Osteocyte (in vitro differentiated cells): ENCODE measurements at places on chromosomes 11 and 22.

DNA sequence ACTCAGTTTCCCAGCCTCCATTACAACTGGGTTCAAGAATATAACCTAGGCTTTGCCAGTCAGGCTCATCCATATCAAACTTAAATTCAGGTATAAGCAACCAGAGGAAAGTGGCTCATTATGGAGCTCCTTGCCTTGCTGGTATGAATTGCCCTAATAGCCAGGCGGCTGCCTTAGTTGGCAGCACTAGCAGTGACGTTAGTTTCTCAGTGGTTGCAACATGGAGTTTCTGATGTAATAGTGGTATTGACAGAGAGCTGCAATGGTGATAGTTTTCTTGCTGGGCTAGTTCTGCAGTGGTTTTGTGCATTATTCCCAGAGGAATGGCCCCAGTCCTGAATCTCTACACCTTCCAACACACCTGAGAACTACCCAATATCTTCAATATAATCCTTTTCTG is 3.8 kb upstream of the TMEM123 start:
- H3K27me3 ChIP-seq = no peaks in the 10 kb centered on the region
- no peak overlapping the region for H3K4me3 ChIP-seq
- no peak overlapping the region for H3K27ac ChIP-seq
- H3K36me3 ChIP-seq = no peaks in the 10 kb centered on the region
- peaks cover 42% of the 10 kb centered on the region for H3K4me1 ChIP-seq

DNA sequence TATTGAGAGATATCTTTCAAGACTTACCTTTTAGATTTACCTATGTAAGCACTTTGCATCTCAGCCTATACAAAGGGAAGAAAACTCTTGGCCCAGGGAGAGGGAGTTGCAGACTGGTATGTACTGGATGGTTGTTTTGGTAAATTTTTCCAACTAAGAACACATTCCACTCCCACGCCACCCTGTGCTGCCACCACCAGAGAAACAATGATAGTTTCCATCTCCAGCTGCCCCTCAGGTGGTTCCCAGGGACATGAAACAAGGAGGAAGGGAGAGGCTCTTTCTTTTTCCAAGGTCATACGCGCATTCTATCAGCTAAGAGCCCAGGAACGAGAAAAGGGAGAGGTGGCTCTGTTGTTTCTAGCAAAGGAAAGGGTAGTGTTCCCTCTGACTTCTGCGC is 34.4 kb downstream of the CCDC34 start:
- no peaks in the 10 kb centered on the region for H3K27me3 ChIP-seq
- no peaks in the 10 kb centered on the region for H3K36me3 ChIP-seq
- H3K4me1 ChIP-seq = peaks cover 35% of the 10 kb centered on the region
- H3K27ac ChIP-seq = peak overlapping the region; percentile 87

GRCh38 chr22:35258191-35258988 is 1.1 kb downstream of the HMGXB4 start:
- peak overlapping the region; percentile 87 for H3K4me3 ChIP-seq
- peaks cover 20% of the 10 kb centered on the region for H3K4me1 ChIP-seq
- H3K36me3 ChIP-seq = peaks cover 3% of the 10 kb centered on the region
- DNase-seq = no peak
- peak overlapping the region; percentile 90 for H3K27ac ChIP-seq
- H3K27me3 ChIP-seq = no peaks in the 10 kb centered on the region

- peaks cover 9% of the 10 kb centered on the region for H3K27me3 ChIP-seq
- peak overlapping the region; percentile 18 for H3K4me3 ChIP-seq
- H3K36me3 ChIP-seq = no peaks in the 10 kb centered on the region
- no peak overlapping the region for H3K27ac ChIP-seq
- DNase-seq = no peak
- peaks cover 16% of the 10 kb centered on the region for H3K4me1 ChIP-seq
These were observed 1.7 kb upstream of the RCOR2 start for GRCh38 chr11:63918507-63919191.

GRCh38 chr11:35536470-35536869 is 11.1 kb upstream of the PAMR1 start:
- H3K4me3 ChIP-seq = no peak overlapping the region
- no peaks in the 10 kb centered on the region for H3K36me3 ChIP-seq
- H3K27ac ChIP-seq = no peak overlapping the region
- H3K27me3 ChIP-seq = no peaks in the 10 kb centered on the region
- H3K4me1 ChIP-seq = peaks cover 23% of the 10 kb centered on the region
- no peak for DNase-seq

- H3K4me3 ChIP-seq = no peak overlapping the region
- DNase-seq = no peak
- peaks cover 15% of the 10 kb centered on the region for H3K27me3 ChIP-seq
- H3K4me1 ChIP-seq = no peaks in the 10 kb centered on the region
- no peak overlapping the region for H3K27ac ChIP-seq
These were observed 69.9 kb upstream of the RTL6 start for GRCh38 chr22:44567846-44568493.

- H3K27ac ChIP-seq = no peak overlapping the region
- no peaks in the 10 kb centered on the region for H3K36me3 ChIP-seq
- H3K4me1 ChIP-seq = peaks cover 29% of the 10 kb centered on the region
- H3K4me3 ChIP-seq = no peak overlapping the region
- H3K27me3 ChIP-seq = peaks cover 8% of the 10 kb centered on the region
These were observed 64.7 kb downstream of the TSPAN18 start for GRCh38 chr11:44791316-44791925.

DNA sequence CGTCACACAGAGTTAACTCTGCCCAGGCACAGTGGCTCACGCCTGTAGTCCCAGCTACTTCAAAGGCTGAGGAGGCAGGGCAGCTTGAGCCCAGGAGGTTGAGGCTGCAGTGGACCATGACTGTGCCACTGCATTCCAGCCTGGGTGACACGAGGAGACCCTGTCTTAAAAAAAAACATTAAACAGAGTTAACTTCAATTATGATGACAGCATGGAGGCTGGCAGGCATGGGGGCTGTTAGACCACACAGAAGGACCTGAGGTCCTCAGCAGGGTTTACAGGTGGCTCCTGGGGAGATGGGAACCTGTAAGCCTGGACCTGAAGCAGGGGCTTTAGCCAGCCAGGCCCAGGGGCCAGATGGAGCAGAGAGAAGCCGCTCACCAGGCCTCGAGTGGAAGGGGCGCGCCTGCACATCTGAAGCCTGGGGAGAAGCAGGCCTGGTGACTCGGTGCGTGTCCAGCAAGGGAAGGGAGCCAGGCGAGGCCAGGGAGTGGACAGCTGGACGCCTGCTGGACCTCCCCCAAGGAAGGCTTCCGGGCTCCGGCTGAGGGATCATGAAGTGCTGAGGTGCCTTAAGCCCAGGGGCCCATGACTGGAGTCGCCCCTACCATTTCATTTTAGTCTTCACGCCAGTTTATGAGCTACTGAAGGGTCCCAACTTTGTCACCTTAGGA is 25.3 kb downstream of the RPUSD4 start:
- no peaks in the 10 kb centered on the region for H3K27me3 ChIP-seq
- H3K27ac ChIP-seq = no peak overlapping the region
- peaks cover 4% of the 10 kb centered on the region for H3K36me3 ChIP-seq
- no peak for DNase-seq
- H3K4me1 ChIP-seq = no peaks in the 10 kb centered on the region

DNA sequence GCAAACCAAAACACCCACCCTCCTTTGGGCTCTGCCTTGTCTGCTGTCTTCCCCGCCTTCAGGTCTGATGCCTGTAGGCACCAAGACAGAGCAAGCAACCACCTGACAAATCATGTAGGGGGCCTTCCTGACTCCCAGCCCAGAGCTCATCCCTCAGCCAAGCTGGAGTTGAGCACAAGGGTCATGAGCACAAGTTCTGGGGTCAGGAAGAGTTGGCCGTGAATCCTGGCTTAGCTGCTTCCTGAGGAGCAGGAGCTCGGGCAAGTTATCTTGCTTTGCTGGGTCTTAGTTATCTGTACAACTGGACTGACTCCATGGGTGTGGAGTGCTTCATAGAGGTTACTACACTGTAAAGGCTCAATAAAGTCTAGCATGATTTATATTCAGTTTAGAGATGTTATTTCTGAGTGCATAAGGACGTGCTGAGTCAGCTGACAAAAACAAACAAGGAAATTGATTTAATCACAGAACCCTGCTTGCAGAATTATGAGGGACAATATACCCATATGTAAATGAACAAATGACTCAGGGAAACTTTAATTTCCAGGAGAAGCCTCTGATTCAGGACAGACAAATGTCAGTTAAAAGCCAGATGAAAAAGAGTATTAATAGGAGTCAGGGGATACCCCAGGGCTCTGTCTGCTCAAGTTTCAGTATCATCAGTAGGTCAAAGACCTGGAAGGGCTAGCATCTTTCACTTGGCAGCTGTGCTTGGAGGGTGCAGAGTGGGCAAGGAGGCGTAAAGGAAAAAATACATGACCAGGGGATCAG is 15.0 kb upstream of the APOA1 start:
- no peaks in the 10 kb centered on the region for H3K27me3 ChIP-seq
- peaks cover 27% of the 10 kb centered on the region for H3K36me3 ChIP-seq
- H3K27ac ChIP-seq = no peak overlapping the region
- H3K4me1 ChIP-seq = peaks cover 11% of the 10 kb centered on the region
- H3K4me3 ChIP-seq = no peak overlapping the region

- no peaks in the 10 kb centered on the region for H3K27me3 ChIP-seq
- DNase-seq = no peak
- H3K4me3 ChIP-seq = no peak overlapping the region
- peaks cover 43% of the 10 kb centered on the region for H3K4me1 ChIP-seq
These were observed 42.1 kb downstream of the KDM2A start for GRCh38 chr11:67160872-67161783.

- DNase-seq = no peak
- H3K4me1 ChIP-seq = peaks cover 18% of the 10 kb centered on the region
- H3K27ac ChIP-seq = no peak overlapping the region
- no peaks in the 10 kb centered on the region for H3K27me3 ChIP-seq
- H3K4me3 ChIP-seq = no peak overlapping the region
These were observed 1053.8 kb upstream of the CNTN5 start for GRCh38 chr11:97966901-97967300.

- no peak for DNase-seq
- H3K27ac ChIP-seq = peak overlapping the region; percentile 24
- H3K4me1 ChIP-seq = peaks cover 37% of the 10 kb centered on the region
- H3K27me3 ChIP-seq = no peaks in the 10 kb centered on the region
- no peak overlapping the region for H3K4me3 ChIP-seq
- peaks cover 11% of the 10 kb centered on the region for H3K36me3 ChIP-seq
These were observed 192.6 kb upstream of the PITPNB start for GRCh38 chr22:28111501-28112189.

GRCh38 chr11:75902631-75903030 is 87.6 kb downstream of the UVRAG start:
- DNase-seq = no peak
- H3K27ac ChIP-seq = no peak overlapping the region
- H3K4me3 ChIP-seq = no peak overlapping the region
- H3K27me3 ChIP-seq = no peaks in the 10 kb centered on the region
- peaks cover 28% of the 10 kb centered on the region for H3K4me1 ChIP-seq
- H3K36me3 ChIP-seq = no peaks in the 10 kb centered on the region

DNA sequence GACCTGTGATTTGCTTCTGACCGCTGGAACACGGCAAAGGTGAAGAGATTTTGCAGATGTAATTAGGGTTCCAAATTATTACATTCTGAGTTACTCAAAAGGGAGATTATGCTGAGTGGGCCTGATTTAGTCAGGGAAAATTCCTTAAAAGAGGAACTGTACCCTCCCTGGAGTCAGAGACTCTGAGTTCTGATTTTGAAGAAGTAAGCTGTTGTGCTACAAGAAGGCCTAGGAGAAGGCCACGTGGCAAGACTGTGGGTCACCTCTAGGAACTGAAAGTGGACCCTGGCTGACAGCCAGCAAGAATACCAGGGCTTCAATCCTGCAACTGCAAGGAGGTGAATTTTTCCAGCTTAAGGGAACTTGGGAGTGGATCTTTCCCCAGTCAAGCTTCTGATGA is 45.3 kb downstream of the CHRDL2 start:
- H3K27me3 ChIP-seq = no peaks in the 10 kb centered on the region
- no peak overlapping the region for H3K4me3 ChIP-seq
- no peak for DNase-seq
- no peaks in the 10 kb centered on the region for H3K36me3 ChIP-seq

- H3K27me3 ChIP-seq = no peaks in the 10 kb centered on the region
- no peak overlapping the region for H3K27ac ChIP-seq
- H3K4me1 ChIP-seq = no peaks in the 10 kb centered on the region
These were observed 57.1 kb downstream of the PARVB start for GRCh38 chr22:44080936-44081861.

- no peaks in the 10 kb centered on the region for H3K36me3 ChIP-seq
- peaks cover 7% of the 10 kb centered on the region for H3K27me3 ChIP-seq
- no peak for DNase-seq
These were observed 38.1 kb upstream of the ADA2 start for GRCh38 chr22:17257121-17258001.

DNA sequence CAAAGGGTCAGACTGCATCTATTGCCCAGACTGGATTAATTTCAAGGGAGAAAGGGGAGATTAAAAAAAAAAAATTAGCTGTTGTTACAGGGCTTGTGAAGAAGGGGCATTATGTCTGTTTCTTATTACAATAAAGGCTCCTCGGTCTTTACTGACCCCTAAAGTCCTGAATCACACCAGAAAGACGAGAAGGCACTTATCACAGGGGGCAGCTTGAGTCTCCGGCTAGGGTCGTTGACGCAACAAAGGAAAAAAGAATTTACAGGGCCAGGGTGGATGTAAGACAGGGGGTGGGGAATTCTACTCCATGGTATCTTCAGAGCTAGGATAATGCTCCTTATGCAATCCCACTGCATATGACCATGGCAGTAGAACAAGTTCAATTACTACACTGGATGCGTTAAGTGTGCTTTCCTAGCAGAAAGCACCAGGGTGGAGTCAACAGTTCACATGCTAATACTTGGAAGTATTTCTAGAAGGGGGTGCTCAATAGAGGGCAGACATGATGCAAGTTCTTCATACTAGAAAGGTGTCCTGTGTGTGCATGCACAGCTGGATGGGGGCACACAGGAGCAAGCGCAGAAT is 16.5 kb downstream of the DDX17 start:
- no peak overlapping the region for H3K4me3 ChIP-seq
- H3K4me1 ChIP-seq = peaks cover 24% of the 10 kb centered on the region
- no peak for DNase-seq

- H3K27ac ChIP-seq = no peak overlapping the region
- H3K4me1 ChIP-seq = peaks cover 8% of the 10 kb centered on the region
- no peaks in the 10 kb centered on the region for H3K36me3 ChIP-seq
- no peak for DNase-seq
- peaks cover 4% of the 10 kb centered on the region for H3K27me3 ChIP-seq
- no peak overlapping the region for H3K4me3 ChIP-seq
These were observed 417.3 kb upstream of the CADM1 start for GRCh38 chr11:115921540-115921939.

DNA sequence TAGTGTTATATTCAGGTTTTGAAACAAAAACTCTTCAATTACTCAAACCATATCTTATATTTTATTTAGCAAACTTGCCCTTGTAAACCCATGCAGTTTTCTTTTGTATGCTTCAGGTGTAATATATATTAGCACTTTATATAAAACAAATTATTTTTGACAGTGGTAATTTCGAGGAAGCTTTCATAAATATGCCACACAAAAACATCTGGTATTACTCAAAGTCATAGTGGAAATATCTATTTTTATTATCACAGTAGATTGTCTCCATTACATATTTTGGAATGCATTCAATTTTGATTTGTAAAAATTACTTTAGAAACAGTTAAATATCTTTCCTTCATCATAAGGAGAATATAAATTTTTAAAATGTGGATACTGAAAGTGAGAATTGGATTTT is 89.1 kb upstream of the FIBIN start:
- H3K4me1 ChIP-seq = peaks cover 49% of the 10 kb centered on the region
- no peak for DNase-seq
- H3K27me3 ChIP-seq = peaks cover 2% of the 10 kb centered on the region
- H3K27ac ChIP-seq = peak overlapping the region; percentile 58
- H3K36me3 ChIP-seq = no peaks in the 10 kb centered on the region

- no peaks in the 10 kb centered on the region for H3K4me1 ChIP-seq
- no peak overlapping the region for H3K4me3 ChIP-seq
- H3K27me3 ChIP-seq = peaks cover 30% of the 10 kb centered on the region
- no peak overlapping the region for H3K27ac ChIP-seq
These were observed 8.0 kb downstream of the TMEM86A start for GRCh38 chr11:18706330-18707243.

GRCh38 chr11:130160498-130161155 is 1.0 kb downstream of the ST14 start:
- no peak for DNase-seq
- peak overlapping the region; percentile 59 for H3K4me3 ChIP-seq
- peaks cover 22% of the 10 kb centered on the region for H3K4me1 ChIP-seq
- H3K27ac ChIP-seq = no peak overlapping the region
- H3K36me3 ChIP-seq = no peaks in the 10 kb centered on the region
